ENCODE measurements at places on chromosomes 7 and 10. TPM values are rescaled to one million over a fixed set of nuclear protein-coding genes. Genes with fewer than 3 reads are reported as not detected.

DNA sequence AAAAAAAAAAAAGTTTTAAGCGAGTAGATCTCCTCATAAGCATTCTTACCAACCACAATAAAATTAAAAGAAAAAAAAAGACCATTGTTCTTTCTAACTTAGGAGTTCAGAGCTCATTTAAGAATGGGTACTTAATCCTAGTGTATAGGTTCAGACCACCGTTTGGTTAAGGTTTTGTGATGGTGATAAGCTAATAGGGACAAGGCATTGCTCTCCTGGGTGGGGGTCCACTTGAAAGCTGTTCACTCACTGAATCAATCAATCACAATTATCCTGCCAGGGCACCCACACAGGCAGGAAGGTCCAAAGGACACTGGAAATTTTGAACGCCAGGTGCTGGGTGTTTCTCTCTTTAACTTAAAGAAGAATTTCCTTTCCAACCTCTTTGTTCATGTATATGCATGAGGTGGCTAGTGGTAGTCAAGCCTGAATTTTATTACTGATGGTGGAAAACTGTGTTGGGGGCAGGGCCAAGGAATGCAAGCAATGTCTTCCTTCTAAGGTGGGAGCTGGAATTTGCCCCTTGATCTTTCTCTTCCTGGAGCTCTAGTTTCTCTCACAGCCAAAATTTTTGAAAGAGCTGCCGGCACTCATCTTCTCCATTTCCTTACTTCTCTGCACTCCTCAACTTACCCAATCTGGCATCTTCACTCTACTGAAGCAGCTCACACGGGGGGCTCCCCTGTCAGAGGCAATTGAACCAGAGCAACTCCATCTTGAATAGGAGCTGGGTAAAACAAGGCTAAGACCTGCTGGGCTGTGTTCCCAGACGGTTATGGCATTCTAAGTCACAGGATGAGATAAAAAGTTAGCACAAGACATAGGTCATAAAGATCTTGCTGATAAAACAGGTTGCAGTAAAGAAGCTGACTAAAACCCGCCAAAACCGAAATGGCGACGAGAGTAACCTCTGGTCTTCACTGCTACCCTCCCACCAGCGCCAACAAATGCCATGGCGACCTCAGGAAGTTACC is 7.5 kb upstream of the FAM131B start:
- H3K4me1 ChIP-seq = peaks cover 29% of the 10 kb centered on the region
- DNase-seq = no peak
- H3K27ac ChIP-seq = no peak overlapping the region

LRMDA gene
- total RNA-seq = 25.8 TPM

MRLN gene
- not detected for total RNA-seq

RHOBTB1 gene
- 24.8 TPM for total RNA-seq

DNA sequence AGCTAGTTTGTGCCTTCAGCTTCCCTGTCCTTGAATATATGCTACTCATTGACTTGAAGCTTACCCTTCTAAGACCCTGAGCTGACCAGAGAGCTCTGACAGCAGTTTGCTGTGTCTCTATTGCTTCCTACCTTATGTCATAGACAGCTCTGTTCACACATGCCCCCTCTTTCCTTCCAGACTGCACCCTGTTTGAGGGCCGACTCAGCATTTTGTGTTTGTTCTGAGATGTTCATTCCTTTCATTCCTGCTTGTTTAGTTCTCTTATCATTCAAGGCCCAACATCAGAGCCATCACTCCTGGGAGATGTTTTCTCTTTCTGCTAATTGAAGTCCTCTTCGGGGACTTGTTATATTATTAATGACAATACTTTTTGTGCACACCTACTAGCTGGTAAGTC is 518.9 kb downstream of the LRMDA start:
- no peaks in the 10 kb centered on the region for H3K36me3 ChIP-seq
- H3K4me1 ChIP-seq = no peaks in the 10 kb centered on the region
- no peak overlapping the region for H3K27ac ChIP-seq
- H3K27me3 ChIP-seq = no peaks in the 10 kb centered on the region
- no peak for DNase-seq

POLR2J2 gene
- 11.5 TPM for total RNA-seq

GRCh38 chr7:71470830-71471229 is 338.9 kb downstream of the GALNT17 start:
- H3K4me3 ChIP-seq = no peak overlapping the region
- no peaks in the 10 kb centered on the region for H3K36me3 ChIP-seq
- DNase-seq = no peak
- no peak overlapping the region for H3K27ac ChIP-seq
- no peaks in the 10 kb centered on the region for H3K27me3 ChIP-seq

TMEM120A gene
- total RNA-seq = 51.9 TPM

DNA sequence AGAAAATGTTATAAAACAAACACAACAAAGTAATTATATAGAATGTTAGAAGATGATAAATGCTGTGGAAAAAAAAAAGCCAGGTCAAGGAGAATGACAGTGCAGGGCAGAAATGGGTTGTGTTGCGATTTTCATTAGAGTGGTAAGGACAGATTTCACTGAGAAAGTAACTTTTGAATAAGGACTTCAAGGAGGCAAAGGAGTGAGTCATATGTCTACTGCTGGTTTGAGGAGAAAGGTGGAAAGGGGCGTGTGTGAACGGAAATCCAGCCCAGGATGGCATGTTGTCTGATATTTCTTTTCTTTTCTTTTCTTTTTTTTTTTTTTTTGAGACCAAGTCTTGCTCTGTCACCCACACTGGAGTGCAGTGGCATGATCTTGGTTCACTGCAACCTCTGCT is 12.3 kb upstream of the DLD start:
- peaks cover 28% of the 10 kb centered on the region for H3K4me1 ChIP-seq
- no peak for DNase-seq
- no peaks in the 10 kb centered on the region for H3K27me3 ChIP-seq

- H3K27ac ChIP-seq = no peak overlapping the region
- no peak for DNase-seq
- peaks cover 16% of the 10 kb centered on the region for H3K4me1 ChIP-seq
- H3K36me3 ChIP-seq = peaks cover 32% of the 10 kb centered on the region
Measured at GRCh38 chr10:17240096-17240495, 12.1 kb downstream of the VIM start.

DNA sequence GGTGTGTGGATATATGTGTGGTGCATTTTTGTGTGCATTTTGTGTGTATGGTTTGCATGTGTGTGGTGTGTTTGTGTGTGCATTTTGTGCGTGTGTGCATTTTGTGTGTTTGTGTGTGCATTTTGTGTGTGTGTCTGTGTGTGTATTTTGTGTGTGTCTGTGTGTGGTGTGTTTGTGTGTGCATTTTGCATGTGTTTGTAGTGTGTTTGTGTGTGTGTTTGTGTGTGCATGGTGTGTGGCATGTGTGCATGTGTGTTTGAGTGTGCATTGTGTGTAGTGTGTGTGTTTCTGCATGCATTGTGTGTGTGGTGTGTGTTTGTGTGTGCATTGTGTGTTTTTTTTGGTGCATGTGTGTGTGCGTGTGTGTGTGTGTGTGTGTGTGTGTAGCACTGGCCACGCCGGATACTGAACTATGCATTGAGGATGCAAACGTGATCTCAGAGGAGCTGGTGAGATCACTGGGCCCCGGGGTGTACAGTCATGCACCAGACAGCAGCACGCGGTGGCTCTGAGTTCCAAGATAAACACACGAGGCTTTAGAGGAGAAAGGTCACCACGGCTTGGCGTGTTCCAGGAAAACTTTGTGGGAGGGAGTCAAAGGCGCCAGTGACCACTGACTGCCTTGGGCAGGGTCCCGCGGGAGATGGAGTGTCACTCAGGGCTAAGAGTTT is 106.6 kb upstream of the SHH start:
- no peaks in the 10 kb centered on the region for H3K27me3 ChIP-seq
- DNase-seq = no peak
- no peak overlapping the region for H3K27ac ChIP-seq
- no peaks in the 10 kb centered on the region for H3K4me1 ChIP-seq
- H3K36me3 ChIP-seq = no peaks in the 10 kb centered on the region
- no peak overlapping the region for H3K4me3 ChIP-seq

ADCY1 gene
- 6.6 TPM for total RNA-seq

GRCh38 chr10:75395932-75396630 is 5.5 kb downstream of the ZNF503 start:
- H3K4me1 ChIP-seq = no peaks in the 10 kb centered on the region
- peak overlapping the region; percentile 77 for H3K27ac ChIP-seq
- DNase-seq = no peak
- H3K36me3 ChIP-seq = no peaks in the 10 kb centered on the region

- H3K4me1 ChIP-seq = peaks cover 6% of the 10 kb centered on the region
- no peak overlapping the region for H3K27ac ChIP-seq
- H3K4me3 ChIP-seq = peak overlapping the region; percentile 10
- DNase-seq = peak; percentile 80
- H3K36me3 ChIP-seq = no peaks in the 10 kb centered on the region
Measured at GRCh38 chr10:129035052-129035827, 431.8 kb upstream of the MGMT start.

GRCh38 chr7:102190776-102191350 is 95.8 kb upstream of the SH2B2 start:
- peaks cover 81% of the 10 kb centered on the region for H3K36me3 ChIP-seq
- H3K4me3 ChIP-seq = no peak overlapping the region
- no peak overlapping the region for H3K27ac ChIP-seq
- H3K27me3 ChIP-seq = no peaks in the 10 kb centered on the region
- no peaks in the 10 kb centered on the region for H3K4me1 ChIP-seq
- no peak for DNase-seq

DNA sequence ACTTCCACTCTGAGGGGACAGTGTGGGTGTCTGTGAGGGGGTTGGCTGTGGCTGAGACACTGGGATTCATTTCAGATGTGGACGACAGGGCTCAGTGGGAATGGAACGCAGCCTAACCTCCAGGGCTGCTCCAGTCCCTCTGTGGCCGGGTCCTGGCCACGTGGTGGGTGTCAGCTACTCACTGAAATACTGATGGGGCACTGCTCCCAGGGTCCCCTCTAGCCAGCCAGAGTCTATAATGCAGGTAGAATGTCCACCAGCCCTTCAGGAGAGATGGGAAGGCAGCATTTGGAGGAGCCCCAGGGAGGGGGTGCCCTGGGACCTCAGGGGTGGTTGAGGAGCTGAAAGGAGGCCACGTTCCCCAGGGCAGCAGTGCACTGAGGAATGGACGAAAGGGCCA is 87.2 kb upstream of the LANCL2 start:
- H3K4me1 ChIP-seq = no peaks in the 10 kb centered on the region
- H3K36me3 ChIP-seq = no peaks in the 10 kb centered on the region
- no peak for DNase-seq

DNA sequence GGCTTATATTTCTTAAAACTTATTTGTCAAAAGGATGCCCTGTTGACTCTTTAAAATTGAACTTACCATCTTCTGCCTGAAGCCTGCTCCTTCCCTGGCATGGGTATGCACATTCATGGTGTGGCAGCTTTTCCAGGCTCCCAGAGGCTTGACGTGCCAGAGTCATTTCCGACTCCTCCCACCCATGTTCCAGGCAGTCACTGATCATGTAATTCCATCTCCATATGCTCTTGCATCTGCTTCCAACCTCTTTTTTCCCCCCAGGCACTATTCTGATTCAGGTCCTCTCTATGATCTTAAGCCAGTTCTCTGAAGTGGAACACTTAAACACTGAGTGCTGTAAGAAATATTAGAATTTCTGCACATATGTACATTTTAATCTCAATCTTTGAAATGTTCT is 82.2 kb downstream of the CFAP58 start:
- no peak for DNase-seq
- no peaks in the 10 kb centered on the region for H3K4me1 ChIP-seq
- no peak overlapping the region for H3K27ac ChIP-seq

DNA sequence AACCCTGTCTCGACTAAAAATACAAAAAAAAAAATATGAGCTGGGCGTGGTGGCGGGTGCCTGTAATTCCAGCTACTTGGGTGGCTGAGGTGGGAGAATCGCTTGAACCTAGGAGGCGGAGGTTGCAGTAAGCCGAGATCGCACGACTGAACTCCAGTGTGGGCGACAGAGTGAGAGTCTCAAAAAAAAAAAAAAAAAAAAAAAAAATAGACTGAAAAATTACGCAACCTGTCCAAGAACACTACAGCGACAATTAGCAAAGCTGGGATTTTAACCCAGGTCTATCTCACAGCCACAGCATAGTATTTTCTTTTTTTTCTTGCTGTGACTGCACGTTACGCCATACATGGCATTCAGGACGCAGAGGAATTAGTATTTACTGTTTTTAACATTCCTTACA is 1.1 kb upstream of the RABGEF1 start:
- H3K27me3 ChIP-seq = no peaks in the 10 kb centered on the region
- peaks cover 12% of the 10 kb centered on the region for H3K36me3 ChIP-seq
- no peak for DNase-seq
- peaks cover 63% of the 10 kb centered on the region for H3K4me1 ChIP-seq
- H3K27ac ChIP-seq = peak overlapping the region; percentile 95

AKR1C4 gene
- not detected for total RNA-seq

- no peaks in the 10 kb centered on the region for H3K4me1 ChIP-seq
- no peak overlapping the region for H3K27ac ChIP-seq
- no peaks in the 10 kb centered on the region for H3K36me3 ChIP-seq
- peak; percentile 69 for DNase-seq
- no peaks in the 10 kb centered on the region for H3K27me3 ChIP-seq
Measured at GRCh38 chr7:157526005-157526912, 189.5 kb downstream of the DNAJB6 start.

LIPM gene
- total RNA-seq = not detected

DNA sequence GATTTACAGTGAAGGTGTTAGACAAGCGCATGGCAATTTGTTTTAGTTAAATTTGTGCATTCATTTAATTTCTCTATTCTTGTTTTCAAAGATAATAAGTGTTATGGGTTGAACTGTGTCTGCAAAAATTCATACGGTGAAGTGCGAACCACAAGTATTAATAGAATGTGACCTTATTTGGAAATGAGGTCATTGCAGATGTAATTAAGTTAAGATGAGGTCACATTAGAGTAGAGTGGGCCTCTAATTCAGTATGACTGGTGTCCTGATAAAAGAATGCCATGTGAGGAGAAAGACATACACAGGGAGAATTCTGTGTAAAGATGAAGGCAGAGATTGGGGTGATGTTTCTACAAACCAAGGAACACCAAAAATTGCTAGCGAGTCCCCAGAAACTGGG is 158.8 kb upstream of the SEMA3E start:
- H3K27me3 ChIP-seq = no peaks in the 10 kb centered on the region
- no peak overlapping the region for H3K27ac ChIP-seq
- H3K4me3 ChIP-seq = no peak overlapping the region
- H3K36me3 ChIP-seq = no peaks in the 10 kb centered on the region
- no peak for DNase-seq
- H3K4me1 ChIP-seq = no peaks in the 10 kb centered on the region

MUC3A gene
- total RNA-seq = 0.34 TPM

ACSM6 gene
- total RNA-seq = not detected

GRCh38 chr10:127762925-127763324 is 25.9 kb downstream of the FOXI2 start:
- no peak for DNase-seq
- no peaks in the 10 kb centered on the region for H3K4me1 ChIP-seq
- H3K27me3 ChIP-seq = no peaks in the 10 kb centered on the region
- H3K36me3 ChIP-seq = no peaks in the 10 kb centered on the region

- H3K27me3 ChIP-seq = no peaks in the 10 kb centered on the region
- H3K4me3 ChIP-seq = no peak overlapping the region
- DNase-seq = no peak
- no peak overlapping the region for H3K27ac ChIP-seq
Measured at GRCh38 chr7:20417675-20418382, 87.1 kb downstream of the ITGB8 start.

ORC5 gene
- 12.1 TPM for total RNA-seq

Data from spleen (tissue), 13 donors.